ENCODE measurements at places on chromosomes 5 and 9.

DNA sequence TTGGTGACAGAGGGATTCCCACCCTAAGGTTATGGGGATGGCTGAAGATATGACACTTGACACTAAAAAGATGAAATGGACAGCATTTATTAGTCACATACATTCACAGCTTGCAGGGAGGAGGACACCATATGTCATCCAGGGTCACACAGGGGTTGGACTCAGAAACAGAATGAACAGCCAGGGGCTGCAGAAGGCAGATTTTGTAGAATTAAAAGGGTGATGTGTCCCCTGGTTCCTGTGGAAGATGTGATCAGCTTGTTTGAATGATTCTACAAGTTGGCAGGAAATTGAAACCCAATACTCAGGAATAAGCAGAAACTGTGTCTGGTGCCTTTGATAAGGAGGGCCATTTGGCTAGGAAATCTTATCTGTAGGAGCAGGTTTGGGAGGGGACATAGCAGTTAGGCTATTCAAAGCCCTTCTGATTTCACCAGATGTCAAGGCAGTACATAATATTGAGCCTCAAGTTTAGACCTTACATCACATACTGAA lies 102.3 kb upstream of the GRIN3A start:
- DNase-seq: no peak

DNA sequence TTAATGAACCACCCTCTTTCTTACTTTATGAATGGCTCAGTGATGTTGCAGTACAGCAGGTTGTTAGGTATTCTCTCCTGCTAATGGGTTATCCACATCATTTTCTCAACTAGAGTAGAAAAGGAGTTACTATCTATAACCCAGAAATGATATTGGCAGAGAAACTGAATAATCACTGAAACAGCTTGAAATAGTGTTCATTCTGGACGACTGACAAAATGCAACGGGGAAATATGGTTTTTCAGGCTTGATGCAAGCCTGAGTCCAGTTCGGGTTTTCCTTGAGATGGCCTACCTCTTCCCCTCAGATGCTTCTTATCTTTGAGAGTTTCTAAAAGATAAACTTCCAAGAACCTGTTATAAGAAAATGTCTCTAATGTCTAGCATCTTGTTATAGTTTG lies 187.3 kb downstream of the RAB3C start:
- no peak for DNase-seq

- no peak for DNase-seq
Measured at GRCh38 chr9:16710888-16711287, 159.6 kb downstream of the BNC2 start.

- DNase-seq: no peak
Measured at GRCh38 chr9:37464426-37465248, 613 bp downstream of the ZBTB5 start.

GRCh38 chr9:108603141-108603540 lies 252.6 kb downstream of the ACTL7B start:
- no peak for DNase-seq

DNA sequence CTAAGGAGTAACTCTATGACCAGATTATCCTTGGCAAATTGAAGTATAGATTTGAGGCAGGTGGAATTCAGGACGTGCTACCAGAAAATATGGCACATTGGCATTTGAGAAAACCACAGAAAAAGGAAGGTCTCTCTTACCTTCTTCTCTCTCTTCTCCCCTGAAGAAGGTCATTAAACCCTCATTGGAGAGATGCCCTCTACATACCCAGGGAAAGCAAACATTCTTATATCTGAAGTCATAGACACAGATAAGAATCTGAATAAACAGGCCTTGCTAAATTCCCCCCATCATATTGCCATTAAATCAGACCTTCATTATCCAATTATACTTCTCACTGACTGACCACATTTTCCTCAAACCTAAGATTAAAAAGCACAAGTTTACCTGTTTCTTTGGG lies 17.8 kb downstream of the SPINK1 start:
- DNase-seq: no peak

GRCh38 chr5:100860407-100860806 lies 42.7 kb downstream of the ST8SIA4 start:
- DNase-seq: no peak

- no peak for DNase-seq
Measured at GRCh38 chr9:21856301-21857094, 54.1 kb downstream of the MTAP start.

GRCh38 chr5:107486489-107486888 lies 184.2 kb downstream of the EFNA5 start:
- no peak for DNase-seq

DNA sequence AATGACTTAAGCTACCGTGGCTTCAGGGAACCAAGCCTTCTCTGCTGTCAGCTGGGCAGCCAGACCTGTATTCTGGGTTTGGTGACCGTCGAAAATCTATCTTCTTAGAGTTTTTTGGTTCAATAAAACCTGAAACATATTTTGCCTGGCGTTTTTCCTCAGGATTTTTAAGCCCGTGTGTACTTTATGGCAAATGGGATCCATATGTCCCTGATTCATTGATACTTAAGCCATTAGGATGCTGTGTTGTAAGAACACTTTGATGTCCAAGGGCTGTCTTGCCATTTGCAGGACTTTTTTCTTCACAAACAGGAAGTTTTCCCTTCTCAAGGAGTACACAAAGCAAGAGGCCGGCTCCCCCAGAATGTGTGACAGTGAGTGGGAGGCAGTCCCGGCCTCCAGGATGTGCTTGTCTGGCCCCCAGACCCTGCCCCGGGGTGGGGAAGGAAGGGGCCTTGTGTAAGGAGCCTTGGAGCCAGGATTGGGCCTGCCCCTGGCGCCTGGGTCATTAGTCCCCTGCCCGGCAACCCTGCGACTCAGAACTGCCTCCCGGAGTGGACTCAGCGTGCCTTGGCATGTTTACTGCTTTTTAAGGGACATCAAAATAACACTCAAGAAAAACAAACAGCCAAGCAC lies 83.4 kb upstream of the SMIM23 start:
- no peak for DNase-seq

DNA sequence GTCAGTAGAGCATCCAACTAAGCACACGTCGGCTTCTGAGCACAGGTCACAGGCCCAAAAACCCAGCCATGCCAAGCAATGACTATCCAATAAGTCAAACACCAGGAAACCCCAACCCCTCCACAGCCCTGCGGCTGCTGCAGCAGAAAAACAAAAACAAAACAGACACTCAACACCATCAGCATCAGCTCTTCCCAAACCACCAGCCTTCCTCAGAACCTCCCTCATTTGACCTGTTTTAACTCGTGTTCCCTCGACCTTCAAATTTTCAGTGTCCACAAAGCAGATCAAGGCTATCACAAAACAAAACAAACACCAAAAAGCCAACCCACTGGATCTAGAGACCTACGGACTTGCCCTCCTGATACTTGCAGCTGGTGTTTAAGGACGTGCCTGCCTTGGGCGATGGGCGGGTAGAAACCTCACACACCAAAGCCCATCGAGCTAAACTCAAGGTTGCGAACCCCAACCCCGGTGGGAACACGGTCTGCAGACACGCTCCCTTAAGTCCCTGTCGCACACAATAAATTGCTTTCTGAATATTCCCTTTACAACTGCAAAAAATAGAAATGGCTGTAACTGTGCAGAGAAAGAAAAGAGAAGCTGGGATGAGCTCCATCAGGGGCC lies 247.1 kb upstream of the ANKRD55 start:
- no peak for DNase-seq

DNA sequence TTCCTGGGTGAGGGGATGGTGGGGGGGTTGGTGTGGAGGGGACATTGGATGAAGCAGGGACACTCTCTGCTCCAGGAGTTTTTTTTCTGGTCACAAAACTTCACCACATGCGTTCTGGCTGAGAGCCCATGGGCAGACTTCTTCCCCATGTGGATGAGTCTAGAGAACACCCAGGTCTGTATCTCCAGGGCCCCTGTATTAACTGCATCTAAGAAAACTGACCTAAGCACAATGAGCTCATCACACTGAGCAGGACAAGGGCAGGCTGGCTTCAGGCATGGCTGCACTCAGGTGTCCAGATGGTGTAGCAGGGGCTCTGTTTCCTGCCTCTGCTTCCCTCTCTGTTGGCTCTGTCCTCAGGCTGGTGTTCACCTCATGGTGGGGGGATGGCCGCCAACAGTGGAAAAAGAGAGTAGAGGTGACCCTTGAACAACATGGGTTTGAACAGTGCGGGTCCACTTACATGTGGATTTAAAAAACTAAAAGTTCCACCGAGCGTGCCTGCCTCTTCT lies 85.3 kb upstream of the STC2 start:
- no peak for DNase-seq

DNA sequence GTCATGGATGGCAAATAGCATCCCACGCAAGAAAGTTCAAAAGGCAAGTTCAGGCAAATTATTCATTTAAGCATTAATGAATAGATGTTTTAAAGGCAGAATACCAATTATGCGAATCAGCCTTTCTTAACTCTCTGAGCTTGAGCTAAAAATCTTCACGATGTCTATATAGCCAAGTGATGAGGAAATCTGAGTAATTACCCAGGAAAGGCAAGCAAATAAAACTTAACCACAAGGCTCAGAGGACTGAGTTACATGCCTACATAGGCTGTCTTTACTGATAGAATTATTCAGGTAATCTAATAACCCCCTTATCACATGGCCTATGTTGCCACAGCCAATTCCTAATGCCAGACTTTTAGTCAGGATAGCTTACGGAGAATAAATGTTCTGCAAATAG lies 120.8 kb upstream of the MTAP start:
- peak; percentile 86 for DNase-seq

- no peak for DNase-seq
Measured at GRCh38 chr9:68825762-68826472, 120.9 kb downstream of the PIP5K1B start.

DNA sequence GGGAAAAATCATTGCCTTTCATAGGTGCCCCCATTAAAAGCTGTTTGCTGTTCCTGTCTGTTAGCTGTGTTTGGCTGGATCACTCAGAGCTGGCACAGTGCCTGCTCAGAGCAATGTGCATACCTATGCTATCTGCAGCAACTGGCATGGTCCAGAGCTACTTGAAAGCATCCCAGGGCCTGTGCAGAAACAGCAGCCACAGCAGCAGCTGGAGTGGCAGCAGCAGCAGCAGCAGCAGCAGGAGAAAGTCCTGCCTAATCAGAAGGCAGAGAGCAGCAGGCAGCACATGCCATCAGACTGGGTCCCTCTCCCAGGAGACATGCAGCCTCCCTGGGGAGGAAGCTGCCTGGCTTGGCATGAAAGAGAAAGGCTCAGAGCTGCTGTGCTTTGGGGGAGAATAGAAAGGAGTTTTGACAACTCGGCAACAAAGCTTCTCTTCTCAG lies 243.8 kb upstream of the WWC1 start:
- DNase-seq: no peak

GRCh38 chr9:4430432-4431261 lies 59.6 kb upstream of the SLC1A1 start:
- no peak for DNase-seq

DNA sequence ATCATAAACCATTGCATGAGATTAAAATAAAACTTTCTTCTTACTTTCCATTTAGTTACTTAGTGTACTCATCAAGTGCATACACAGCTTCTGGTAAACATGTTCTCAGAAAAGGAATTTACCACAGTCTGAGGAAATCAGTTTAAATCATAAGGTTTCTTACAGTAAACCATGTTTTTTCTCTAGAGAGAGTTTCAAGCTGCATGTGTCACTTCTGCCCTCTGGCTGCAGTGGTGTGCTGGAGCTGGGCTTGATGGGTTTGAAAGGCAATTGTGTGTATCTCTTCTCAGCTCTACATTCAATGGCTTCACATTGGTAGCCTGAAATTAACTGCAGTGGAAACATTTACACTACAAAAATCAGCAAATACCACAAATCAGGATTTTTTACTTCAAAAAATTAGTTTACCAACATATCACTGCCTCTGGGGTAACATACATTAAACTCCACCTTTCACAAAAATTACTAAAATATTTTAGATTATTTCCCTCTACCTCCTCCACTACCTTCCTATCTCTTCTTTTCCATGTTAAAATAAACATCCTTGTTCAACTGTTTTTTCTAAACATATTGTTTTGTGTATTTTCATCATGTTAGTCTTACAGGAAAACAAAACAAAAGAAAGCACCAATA lies 414.3 kb downstream of the ANXA1 start:
- no peak for DNase-seq

DNA sequence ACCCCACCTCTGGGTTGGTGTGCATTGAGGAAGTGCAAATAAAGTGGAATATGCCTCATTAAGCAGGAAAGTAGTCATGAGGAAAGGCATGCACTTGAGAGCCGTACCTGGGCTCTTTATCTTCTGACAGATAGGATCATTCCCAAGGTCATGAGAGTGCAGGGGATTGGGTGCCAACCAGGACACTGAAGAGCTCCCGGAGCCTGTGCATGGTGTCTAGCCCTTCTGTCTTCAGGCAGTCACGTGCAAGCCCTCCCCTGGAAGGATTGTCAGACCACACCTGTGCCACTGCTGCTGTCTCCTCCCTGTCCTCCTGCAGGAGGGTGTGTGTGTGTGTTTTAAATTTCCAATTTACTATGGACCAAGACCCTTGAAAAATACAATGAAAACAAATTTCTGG lies 69.6 kb downstream of the PDE8B start:
- DNase-seq: no peak

- no peak for DNase-seq
Measured at GRCh38 chr9:92976431-92976830, 29.1 kb downstream of the FGD3 start.

- no peak for DNase-seq
Measured at GRCh38 chr9:94108584-94108983, 24.3 kb downstream of the PTPDC1 start.

- no peak for DNase-seq
Measured at GRCh38 chr9:71685394-71685793, 82.9 kb downstream of the CEMIP2 start.
